Stimulated activated CD4-positive, alpha-beta T cell treated with anti-CD3 and anti-CD28 coated beads, Interleukin-1b, Interleukin-23, amount 100 ng/mL, for 1 hour (primary cell): ENCODE measurements at places on chromosomes 6 and 20.

GRCh38 chr6:166152660-166153059, 15.0 kb downstream of the TBXT start:
- no peak for DNase-seq

- DNase-seq = no peak
Observed at GRCh38 chr20:2799688-2800520, 523 bp downstream of the CPXM1 start.

- no peak for DNase-seq
Observed at GRCh38 chr6:113428702-113429101, 428.4 kb upstream of the MARCKS start.

GRCh38 chr6:169864148-169865020, 113.0 kb downstream of the ERMARD start:
- DNase-seq = no peak

GRCh38 chr6:41572613-41573012, 26.4 kb downstream of the FOXP4 start:
- no peak for DNase-seq

DNA sequence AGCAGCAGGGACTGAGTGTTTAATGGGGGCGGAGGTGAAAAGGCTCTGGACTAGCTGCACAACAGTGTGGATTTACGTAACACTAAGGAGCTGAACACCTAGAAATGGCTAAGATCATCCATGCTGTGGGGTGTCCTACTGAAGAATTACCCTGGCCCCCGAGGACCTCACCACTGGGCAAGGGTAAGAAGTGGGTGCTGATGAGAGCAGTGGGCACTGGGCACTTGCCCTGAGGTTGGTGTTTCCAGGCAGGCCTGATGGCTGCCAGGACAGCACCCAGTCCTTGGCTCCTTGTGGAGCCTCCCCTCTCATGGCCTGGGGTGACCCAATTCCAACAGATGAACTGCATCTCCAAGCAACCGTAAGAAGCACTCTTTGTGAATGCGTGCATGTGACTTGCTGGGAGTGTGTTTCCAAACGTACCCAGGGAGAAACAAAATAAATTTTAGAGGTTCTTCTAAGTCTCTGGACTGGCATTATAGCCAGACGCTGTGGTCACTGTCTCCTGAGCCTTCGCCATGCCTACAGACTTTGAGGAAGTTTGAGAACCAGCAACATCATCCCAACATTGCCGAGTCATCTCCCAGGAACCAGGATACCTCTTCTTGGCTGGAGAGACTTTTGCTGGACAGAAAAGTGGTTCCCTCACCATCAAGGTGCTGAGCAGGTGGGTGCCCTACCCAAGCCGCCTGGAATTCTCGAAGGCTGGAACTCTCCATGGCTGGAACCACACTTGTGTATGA, 245.9 kb downstream of the ERMARD start:
- DNase-seq = no peak

DNA sequence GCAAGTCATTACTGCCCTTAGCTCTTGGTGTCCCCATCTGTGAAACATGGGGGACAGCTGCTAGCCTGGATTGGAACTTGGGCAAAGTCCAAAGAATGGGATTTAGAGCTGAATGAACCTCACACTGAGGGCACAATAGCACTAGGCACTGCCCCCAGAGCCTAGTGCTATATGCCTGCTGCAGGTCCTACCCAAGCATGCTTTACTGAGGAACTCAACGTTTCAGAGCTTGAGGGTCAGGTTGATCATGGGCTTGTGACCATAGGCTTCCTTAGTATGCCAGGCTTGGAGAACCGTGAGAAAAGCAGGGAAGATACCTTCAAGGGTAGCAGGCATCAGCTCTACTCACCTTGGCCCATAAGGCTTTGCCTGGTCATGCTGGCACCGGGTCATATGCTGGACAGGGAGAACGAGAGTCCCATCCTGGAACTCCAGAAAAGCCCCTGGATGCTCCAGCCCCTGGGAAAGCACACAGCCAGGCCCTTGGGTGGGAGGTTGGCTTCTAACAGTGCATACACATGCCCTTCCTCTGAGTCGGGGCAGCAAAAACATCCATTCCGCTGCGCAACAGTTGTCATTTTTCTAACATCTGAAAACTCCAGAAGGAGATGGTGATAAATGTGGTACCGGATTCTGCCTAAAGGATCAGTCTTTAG, 29.7 kb downstream of the EIF2S2 start:
- DNase-seq = no peak

GRCh38 chr20:43334080-43334479, 123.6 kb upstream of the SRSF6 start:
- DNase-seq = no peak

- DNase-seq = no peak
Observed at GRCh38 chr6:155432293-155432692, 23.3 kb downstream of the NOX3 start.

- no peak for DNase-seq
Observed at GRCh38 chr20:59019217-59019616, at the start of gene TUBB1. Gene TUBB1, plus strand, starts transcription at chr20:59019429. Its CDS starts 94 bp downstream, at chr20:59019523.

DNA sequence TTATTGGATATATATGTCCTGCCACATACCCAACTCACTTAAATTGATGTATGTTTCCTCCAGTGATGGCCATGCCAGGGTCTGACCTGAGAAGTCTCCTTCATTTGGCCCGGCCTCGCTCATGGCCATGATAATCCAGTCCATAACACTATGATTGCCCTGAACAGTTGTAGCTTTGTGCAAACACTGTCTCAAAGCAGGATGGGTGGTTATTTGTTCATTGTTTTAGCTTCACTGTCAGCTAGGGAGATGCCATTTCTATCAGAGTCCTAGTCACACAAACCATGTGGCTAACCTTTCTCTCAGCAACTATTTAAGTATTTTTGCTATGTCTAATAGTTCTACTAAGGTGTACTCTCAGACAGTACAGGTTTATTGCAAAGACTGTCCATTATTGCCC, 47.6 kb upstream of the ZNF337 start:
- no peak for DNase-seq

- DNase-seq = no peak
Observed at GRCh38 chr6:139751179-139751578, 376.7 kb upstream of the CITED2 start.

GRCh38 chr6:125747589-125748405, 1.6 kb upstream of the HEY2 start:
- no peak for DNase-seq

DNA sequence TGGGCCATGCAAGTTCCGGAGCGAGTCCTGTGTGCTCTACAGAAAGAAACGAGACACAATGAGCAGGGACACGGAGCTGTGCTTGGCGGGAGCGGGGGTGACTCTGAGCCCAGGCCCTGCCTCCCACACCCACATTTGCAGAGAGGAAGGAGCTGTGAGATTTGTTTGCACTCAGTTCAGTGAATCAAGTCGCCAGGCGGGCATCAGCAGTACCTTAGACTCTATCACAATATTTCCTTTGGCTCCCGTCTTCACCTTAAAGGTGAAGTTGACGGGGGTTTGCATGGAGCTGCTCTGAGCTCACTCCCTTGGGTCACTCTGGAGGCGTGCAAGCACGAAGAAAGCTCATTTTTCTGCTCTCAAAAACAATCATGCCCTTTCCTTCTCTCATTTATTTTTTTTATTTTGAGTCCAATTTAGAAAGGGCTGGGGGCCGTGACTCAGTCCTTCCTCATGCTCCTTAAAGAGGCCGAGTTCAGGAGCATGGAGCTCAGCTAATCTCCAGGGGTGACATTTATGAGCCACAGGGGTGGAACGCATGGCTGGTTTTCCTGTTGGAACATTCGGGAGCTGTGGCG, 188.2 kb downstream of the NFATC2 start:
- DNase-seq = no peak

- no peak for DNase-seq
Observed at GRCh38 chr6:159444056-159444760, 248.8 kb downstream of the SOD2 start.

DNA sequence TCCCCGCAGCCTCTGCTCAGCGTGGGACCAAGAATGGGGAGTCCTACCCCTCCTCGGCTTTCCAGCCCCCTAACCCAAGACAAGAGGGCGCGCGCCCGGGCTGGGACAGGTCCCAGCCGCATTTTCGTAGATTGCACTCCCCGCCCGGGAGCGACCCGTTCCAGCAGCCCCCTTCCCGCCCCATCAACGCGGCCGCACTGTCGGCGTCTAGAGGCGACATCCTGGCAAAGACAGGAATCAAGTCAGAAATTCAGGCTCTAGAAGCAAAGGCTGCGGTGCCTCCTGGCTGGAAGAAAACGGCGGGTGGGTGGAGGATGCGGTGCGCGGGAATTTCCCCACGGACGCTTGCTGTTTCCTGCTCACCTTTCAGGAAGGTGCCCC, 957 bp downstream of the PROKR2 start:
- no peak for DNase-seq

GRCh38 chr6:33516726-33517125, 62.4 kb downstream of the ZBTB9 start:
- DNase-seq = no peak

DNA sequence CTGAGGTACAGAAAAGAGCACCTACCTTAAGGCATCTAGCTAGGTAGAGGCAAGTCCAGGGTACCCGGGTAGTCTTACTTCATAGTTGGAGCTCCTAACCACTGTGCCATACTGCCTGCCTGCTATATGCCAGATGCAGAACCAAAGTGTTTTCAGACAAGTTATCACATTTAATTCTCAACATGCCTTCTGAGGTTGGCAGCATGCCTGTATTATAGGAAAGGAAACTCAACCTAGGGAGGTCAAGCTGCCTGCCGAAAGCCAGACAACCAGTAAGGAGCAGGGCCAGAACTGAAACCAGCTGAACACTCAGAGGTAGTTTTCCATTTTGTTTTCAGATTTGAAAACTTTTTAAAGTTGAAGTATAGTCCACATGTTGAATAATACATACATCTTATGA, 5.4 kb downstream of the CTNNBL1 start:
- DNase-seq = no peak

DNA sequence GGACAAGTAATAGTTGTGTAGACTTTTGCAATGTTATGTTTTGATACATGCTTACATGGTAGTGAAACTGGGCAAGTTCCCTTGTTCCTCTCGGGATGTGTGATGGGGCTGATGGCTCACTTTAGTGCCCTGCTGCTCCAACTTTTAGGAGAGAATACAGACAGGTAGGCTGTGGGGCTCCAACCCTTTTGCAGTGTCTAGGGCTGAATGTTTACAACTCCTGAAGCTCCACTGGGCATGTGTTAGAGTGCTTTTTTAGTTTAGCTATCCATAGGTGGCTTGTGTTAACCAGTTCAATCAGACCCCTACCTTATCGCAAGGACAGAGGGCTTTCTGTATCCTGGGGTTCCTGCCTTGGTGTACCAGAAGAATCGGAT, 33.8 kb downstream of the SERPINB6 start:
- no peak for DNase-seq

DNA sequence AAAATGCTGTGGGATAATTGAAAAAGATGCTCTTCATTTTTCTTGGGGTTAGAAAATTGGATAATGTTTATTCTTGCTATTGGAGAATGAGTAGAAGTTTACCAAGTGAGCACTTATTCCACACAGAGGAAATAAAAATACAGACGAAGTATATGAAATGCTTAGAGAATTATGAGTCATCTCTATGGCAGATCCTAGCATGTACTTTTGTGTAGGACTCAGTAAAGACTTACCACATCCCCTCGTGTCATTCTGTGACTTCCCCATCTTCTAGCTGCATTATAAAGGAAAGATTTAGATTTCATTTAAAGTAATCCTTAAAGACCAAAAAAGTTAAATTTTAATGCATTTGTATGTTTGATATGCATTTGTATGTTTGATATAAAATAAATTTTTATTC, 685.6 kb downstream of the TBC1D32 start:
- DNase-seq = no peak

GRCh38 chr6:4577406-4577805, 198.8 kb upstream of the CDYL start:
- DNase-seq = no peak

GRCh38 chr20:61705386-61706258, 360.1 kb downstream of the TAF4 start:
- DNase-seq = no peak

DNA sequence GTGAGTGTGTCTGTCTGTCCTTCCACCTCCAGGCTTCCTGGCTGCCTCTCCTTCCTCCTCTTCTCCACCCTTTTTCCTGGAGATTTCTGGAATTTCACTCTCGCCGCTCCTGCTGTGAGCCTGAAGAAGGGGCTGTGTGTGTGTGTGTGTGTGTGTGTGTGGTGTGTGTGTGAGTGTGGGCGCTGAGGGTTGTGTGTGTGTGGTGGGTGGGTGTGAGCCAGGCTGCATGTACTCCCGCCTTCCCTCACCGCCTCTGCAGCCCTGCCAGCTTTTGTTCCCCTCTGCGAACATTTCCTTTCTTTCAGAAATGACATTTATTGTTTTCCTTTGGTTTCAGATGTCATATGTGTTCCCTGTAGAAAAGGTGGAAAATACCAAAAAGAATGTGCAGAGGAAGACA, 76.0 kb downstream of the SRC start:
- DNase-seq = no peak

- DNase-seq = no peak
Observed at GRCh38 chr6:116763048-116763447, 2.5 kb downstream of the FAM162B start.

DNA sequence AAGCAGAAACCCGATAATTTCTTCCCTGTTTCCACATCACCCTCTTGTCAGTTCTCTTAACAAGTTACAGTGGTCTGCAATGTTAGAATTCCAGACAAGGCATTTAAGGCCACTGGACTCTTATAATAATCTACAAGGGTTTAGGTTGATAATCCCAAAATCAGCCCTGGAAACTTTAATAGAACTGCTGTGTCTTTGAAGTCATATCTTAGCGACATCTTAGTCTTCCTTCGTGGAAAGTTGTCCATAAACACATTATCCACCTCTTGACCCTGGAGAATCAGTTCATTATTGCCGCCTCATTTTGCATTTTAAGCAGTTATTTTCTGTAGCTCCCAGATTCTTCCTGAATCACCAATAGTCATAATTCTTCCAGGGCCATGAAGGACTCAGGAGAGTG, 108.6 kb upstream of the PLCB4 start:
- no peak for DNase-seq

- no peak for DNase-seq
Observed at GRCh38 chr6:150248300-150248699, 105.5 kb downstream of the PPP1R14C start.

DNA sequence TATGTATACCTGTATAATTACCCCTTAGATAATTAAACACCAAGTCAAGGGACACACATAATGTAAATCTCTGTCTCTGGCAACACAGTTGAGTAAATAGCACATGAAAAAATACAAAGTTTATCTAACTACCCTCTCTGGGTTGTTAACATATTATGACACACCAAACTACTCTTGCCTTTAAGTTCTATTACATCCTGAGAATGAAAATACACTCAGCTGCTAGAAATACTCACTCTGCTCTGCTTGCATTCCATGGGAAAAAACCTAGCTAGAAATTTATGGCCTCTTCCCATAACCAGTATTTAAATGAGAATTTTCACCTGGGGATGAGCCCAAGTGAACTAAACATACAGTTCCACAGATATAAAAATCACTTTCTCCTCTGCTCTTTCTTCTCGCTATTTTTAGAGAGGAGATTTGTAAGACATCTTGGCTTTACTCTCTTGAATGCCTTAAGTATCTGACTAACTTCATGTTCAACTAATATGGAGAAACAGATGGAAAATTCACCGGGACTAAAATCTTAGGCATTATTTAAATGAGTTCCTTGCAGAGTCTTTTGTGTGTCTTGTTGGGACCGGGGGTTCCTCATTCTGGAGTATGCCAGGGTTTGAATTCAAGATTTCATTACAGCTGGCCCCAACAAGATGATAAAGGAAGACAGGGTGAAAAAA, 140.9 kb downstream of the GJA10 start:
- no peak for DNase-seq

GRCh38 chr6:53026526-53026925, 31.4 kb upstream of the GSTA4 start:
- no peak for DNase-seq

- DNase-seq = no peak
Observed at GRCh38 chr6:142376800-142377496, 75.1 kb downstream of the ADGRG6 start.

- no peak for DNase-seq
Observed at GRCh38 chr20:472889-473292, 10.6 kb upstream of the TBC1D20 start.
